ENCODE measurements at places on chromosomes 2 and 18.
A peak's percentile ranks its signal among the peaks of the same experiment; 100 is the strongest.

- DNase-seq: no peak
Measured at GRCh38 chr2:197647961-197648690, 27.3 kb downstream of the RFTN2 start.

DNA sequence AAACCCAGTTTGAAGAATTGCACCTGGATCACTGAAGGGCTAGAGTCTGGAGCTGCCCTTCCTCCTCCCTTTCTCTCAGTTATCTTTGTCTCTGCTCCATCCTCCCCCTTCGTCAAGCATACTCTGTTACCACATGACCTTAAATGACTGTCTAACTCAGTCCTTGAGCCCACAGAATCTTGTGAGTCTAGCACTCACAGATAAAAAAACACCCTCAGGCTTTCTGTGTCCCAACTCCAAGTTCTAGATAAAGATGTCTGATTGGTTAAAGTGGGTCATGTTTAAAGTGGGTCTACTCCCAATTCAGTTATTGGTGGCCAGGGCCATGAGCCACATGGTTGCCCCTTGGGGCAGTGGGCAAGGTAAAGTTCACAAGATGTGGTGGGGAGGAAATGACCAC is 53.5 kb upstream of the CYP1B1 start:
- DNase-seq: no peak

- DNase-seq: no peak
Measured at GRCh38 chr18:73144030-73144429, 276.2 kb upstream of the NETO1 start.

DNA sequence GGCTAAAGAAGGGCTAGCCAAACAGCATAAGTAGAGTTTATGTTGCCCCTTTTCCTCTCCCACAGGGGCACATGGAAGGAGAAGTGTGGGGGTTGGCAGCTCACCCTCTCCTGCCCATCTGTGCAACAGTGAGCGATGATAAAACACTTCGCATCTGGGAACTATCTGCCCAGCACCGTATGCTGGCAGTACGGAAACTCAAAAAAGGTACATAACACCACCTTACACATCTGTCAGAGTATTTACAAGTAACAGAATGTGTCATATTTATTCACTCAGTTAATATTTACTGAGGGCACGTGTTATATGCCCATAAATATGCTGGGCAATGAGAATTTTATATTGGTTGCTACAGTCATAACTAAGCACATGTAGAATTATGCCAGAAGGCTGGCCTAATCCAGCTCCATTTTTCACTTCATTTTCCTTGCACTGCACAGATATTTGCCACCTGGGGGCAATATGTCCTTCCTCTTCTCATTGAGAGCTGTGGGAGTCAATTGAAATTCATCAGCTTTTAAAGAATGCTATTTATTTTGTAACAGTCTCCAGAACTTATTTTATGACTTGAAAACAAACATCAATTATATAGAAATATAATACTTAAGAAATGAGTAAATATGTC is 150.6 kb downstream of the RTN4 start:
- peak; percentile 71 for DNase-seq

- no peak for DNase-seq
Measured at GRCh38 chr18:31931163-31931885, 11.6 kb downstream of the TRAPPC8 start.

- DNase-seq: no peak
Measured at GRCh38 chr2:78540255-78540654, 485.2 kb upstream of the REG3G start.

DNA sequence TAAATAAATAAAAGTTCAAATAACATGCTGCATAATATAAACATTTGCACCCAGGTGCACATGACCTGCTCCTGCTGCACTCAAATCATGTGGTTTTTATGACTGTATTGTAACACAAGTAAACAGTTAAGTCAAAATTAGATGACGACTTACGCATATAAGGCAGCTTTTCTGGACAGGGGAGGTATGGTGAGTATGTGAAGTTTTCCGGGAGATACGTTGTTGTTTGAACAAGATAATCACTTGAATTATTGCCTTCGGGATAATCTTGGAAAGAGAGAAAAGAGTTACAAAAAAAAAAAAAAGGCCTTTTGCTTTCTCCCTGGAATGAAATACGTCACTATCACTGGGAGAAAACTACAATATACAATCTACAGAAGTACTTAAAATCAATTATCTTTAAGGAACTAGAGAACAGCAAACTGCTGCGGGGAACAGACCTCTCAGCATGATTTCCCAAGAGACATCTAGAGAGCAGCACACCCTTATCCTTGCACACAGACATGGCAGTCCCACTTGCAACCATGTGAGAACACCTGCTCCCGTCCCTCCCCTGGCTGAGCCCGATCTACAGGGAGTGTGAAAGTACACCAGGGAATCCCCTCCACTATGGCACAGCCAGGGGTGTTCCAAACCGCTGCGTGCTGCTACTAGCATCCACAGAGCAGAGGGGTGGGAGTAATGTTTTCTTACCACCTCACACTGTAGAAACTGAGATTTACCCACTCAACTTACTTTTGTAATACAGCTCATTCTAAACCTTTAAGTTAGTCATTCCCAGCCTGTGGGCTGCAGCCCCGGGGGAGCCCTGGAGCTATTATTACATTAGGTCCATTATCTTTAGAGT is 26.3 kb downstream of the B4GALT6 start:
- no peak for DNase-seq

DNA sequence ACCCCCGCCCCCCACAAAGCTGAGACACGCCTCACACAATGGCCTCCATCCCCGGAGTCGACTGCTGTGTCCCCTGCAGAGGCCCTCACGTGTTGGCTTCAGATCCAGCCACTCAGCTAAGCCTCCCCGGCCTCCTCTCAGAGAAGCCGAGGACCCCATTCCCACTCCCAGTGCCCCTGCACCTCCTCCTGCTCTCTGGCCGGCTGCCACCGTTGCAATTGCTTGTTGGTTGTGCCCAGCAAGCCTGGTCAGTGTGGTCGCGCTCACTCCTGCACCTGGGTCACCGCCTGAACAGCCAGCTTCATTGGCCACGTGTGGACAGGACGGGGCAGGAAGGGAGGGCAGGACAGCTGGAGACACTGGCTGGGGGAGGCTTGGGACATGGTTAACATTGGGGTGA is 191.5 kb upstream of the SALL3 start:
- DNase-seq: no peak

DNA sequence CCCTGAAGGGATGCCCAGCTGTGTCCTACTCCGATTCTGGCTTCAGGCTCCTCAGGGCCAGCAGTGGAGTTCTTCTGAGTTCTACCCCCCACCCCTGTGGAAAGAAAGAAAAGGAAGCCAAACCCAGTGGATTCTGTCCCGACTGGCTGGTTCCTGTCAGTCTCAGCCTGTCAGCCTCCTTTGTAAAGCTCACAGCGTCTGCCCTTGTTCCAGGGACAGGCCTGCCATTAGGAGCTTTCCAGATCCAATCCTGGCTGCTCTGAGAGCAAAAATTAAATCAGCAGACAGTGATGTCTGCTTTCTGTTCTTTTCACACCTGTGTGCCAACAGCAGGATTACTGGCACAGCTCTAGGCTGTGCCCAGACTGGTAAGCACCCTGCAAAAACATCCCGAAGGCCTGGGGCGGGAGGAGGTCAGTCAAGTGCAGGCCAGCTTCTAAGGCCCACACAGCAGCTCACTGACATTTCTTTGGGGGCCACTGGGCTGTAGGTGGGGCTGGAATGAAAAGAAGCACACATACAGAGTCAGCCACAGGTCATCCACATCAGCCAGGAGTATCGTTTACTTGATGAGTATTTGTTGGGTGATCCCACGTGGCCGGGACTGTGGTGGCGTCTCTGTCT is 69.1 kb downstream of the EHD3 start:
- DNase-seq: no peak

DNA sequence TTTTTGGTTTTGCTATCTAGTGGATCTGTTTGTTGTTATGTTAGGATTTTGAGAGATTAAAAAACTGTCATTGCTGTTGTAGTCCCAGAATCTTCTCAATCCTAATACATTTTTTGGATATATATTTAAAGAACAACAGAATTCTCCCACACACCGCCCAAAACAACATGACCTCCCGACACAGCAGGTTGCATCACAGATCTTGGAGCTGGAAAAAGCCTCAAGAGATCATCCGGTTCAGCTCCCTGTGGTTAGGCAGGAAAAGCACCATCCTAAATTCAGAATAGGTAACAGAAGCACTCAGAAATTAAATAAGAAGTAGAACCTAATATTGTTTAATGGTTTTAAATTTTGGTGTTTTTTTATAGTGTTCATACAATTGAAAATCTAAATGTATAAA is 251.4 kb upstream of the STON1 start:
- DNase-seq: no peak

DNA sequence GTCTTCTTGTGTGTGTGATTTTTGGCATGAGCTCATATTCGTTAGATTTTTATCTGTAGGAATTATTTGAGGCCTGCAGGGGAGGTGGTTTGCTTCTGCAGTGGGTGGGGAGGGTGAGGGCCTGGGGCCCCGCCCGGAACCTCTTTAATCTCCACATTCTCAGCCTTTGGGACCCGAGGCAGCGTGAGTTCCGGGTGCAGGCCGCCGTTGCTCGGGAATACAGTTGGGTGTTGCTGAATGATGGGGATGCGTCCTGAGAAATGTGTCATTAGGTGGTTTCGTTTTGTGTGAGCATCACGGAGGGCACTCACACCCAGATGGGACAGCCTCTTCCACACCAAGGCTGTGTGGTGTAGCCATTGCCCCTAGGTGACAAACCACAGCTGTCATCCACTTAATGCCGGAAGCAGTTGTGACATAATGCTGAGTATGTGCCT is 13.7 kb upstream of the GAL3ST2 start:
- no peak for DNase-seq

DNA sequence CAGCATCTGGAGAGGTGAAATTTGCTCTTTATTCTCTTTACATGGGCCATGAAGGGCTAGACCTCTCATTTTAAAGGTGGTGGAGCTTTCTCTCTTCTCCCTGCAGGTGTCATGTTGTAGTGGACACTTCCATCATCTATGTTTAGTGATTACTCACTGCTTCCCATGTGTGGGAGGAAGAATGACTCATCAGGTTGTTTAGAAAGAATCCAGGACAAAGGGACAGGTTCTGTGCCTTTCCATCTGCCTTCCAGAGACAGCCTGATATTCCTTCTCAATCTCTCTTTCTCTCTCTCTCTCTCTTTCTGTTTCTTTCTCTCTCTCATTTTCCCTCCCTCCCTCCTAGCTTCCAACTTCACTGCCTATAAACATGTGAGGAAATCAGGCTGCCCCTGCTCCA is 38.7 kb downstream of the SCG2 start:
- peak; percentile 77 for DNase-seq

GRCh38 chr2:64405581-64406406 is 48.2 kb upstream of the LGALSL start:
- no peak for DNase-seq

DNA sequence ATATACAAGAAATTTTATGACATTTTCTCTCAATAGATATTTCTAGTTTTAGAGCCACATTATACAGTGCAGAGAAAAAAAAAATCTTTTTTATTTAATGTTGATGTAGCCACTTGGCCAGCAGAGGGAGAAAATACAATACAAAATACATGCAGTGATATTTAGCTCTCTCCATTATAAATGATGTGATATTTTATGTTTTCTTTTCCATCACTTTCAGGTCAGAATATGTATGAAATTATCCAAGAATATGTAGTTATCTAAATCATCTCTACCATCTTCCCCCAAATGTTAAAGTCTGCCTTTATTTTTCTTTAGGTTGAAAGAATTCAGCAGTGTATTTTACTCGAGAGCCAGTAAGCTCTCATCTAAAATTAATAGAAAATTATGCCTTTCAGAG is 533.6 kb upstream of the FSHR start:
- peak; percentile 30 for DNase-seq

GRCh38 chr2:50328680-50329079 is 703.3 kb downstream of the NRXN1 start:
- DNase-seq: no peak

DNA sequence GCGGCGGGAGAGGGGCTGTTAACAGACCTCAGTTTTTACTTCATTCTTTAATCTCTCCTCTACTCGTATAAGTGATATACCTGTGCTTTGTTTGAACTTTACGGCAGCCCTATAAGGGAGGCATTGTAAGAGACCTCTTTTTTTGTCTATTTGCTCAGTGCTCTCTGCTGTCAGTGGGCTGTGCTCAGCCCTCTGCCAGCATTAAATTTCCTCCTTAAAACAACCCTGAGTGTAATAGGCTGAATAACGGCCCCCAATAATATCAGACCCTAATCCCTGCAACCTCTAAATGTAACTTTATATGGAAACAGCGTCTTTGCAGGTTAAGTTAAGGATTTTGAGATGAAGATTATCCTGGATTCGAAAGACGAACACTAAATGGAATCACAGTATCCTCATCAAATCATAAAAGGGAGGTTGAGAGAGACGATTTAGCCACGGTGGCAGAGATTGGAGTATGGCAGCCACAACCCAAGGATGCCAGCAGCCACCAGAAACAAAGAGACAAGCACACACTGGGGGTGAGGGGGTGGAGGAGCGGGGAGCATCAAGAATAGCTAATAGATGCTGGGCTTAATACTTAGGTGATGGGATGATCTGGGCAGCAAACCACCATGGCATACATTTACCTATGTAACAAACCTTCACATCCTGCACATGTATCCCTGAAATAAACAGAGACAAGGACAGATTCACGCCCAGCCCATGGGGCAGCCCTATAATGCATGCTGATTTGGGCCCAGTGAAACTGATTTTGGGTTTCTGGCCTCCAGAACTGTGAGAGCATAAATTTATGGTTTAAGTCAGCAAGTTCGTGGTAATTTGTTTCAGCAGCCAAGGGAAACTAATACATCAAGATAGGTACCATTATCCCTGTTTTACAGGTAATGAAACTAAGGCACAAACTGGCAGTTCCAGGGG is 894 bp upstream of the FARSB start:
- DNase-seq: no peak

DNA sequence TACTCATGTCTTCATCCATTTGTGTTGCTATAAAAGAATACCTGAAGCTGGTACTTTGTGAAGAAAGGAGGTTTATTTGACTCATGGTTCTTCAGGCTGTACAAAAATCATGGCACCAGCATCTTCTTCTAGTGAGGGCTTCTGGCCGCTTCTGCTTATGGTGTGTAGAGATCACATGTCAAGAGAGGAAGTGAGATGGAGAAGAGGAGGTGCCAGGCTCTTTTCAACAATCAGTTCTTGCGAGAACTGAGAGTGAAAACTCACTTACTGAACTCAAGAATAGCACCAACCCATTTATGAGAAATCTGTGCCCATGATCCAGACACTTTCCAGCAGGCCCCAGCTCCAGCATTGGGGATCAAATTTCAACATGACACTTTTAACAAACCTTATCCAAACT is 30.0 kb upstream of the BARD1 start:
- no peak for DNase-seq

- DNase-seq: peak; percentile 76
Measured at GRCh38 chr2:68715353-68716041, 19.1 kb upstream of the ARHGAP25 start.

- no peak for DNase-seq
Measured at GRCh38 chr2:88601286-88601685, 26.0 kb downstream of the EIF2AK3 start.

- DNase-seq: no peak
Measured at GRCh38 chr18:13036622-13037320, 45.6 kb downstream of the CEP192 start.

DNA sequence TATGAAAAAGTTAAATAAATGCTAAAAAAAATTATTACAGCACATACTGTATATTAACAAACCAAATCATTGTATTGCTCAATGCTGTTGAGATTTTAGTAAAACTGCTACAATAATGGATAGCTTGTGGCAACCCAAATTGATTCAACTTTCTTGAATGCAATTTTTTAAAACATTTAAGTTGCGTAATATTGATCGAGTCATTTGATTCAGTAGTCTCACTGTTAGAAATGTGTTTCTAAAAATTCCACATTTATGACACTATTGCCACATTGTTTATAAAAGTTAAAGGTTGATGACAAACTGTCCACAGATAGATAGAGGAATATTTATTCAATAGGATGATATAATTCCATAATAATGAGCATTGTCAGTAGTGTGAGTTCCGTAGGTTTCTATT is 640.7 kb upstream of the CRIM1 start:
- no peak for DNase-seq

Data from ACHN (cell line).